Astrocyte (in vitro differentiated cells and primary cell): ENCODE measurements at places on chromosomes 4 and X. TPM values are rescaled to one million over a fixed set of nuclear protein-coding genes. Genes with fewer than 3 reads are reported as not detected.
A peak's percentile ranks its signal among the peaks of the same experiment; 100 is the strongest.

DNA sequence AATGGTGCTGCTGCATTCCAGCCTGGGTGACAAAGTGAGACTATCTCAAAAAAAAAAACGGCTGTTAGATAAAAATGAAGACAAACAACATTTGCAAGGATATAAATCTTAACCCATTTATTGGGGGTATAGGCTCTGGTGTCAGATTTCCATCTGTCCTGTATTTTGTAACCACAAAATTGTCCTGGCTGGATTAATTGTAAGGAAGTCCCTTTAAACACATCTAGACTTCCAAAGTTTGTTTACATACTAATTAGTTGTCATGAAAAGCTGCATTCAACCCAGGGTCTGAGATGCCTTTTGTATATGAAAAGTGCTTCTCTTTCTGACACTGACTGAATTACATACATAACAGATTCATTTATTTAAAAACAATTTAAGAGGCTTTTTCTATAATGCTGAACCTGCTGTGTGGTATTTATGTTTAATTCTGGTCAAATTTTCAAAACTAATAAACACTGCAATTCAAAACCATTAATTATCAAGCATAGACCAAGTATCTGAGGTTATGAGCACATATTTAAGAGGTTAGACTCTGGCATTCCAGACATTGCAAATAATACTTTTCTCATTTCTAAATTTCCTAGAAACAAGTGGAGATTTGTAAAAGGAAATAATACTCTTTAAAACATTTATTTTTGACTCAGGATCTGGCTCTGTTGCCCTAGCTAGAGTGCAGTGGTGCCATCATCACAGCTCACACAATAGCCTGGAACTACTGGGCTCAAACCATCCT lies 17.5 kb upstream of the UGDH start:
- no peaks in the 10 kb centered on the region for H3K27me3 ChIP-seq
- no peak overlapping the region for H3K4me3 ChIP-seq
- DNase-seq, result peak; percentile 60
- no peaks in the 10 kb centered on the region for H3K36me3 ChIP-seq

DNA sequence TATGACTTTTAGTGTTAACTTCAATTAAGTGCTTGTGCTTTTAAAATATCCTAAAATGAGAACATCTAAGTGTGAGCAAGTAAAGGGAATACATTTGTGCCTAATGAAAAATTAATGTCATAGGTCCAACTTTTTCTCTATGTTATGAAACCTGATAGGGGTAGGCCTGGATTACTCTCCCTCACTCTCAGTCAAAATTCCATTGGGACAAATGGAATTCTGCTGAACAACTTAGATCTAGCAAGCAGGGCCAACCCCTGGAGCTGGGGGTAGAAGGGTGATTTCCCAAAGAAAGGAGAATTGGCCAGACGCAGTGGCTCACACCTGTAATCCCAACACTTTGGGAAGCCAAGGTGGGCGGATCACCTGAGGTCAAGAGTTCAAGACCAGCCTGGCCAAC lies 67.4 kb downstream of the EDNRA start:
- no peaks in the 10 kb centered on the region for H3K36me3 ChIP-seq
- no peaks in the 10 kb centered on the region for H3K27me3 ChIP-seq
- no peak for DNase-seq
- no peak overlapping the region for H3K4me3 ChIP-seq
- H3K27ac ChIP-seq, result peak overlapping the region; percentile 93

- H3K27ac ChIP-seq, result no peak overlapping the region
- no peaks in the 10 kb centered on the region for H3K4me1 ChIP-seq
- H3K4me3 ChIP-seq, result no peak overlapping the region
- no peak for DNase-seq
Measured at GRCh38 chrX:155112171-155112570, 40.9 kb downstream of the BRCC3 start.

DNA sequence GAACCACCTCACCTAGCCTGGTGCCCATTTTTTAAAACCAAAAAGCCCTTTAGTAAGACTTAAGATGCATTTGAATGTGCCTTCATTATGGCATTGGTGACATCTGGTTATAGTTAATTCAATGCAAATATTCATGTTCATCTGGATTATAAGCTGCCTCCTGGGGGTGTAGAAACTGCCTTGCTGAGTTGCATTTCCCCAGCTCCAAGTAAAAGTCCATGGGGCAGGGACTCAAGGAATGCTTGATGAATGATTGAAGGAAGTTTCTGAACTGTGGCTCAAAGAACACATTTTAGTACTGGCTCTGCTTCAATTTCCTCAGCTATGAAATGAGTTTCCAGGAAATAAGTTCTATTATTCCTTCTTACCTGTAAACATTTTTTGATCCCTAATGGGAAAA lies 18.5 kb upstream of the RBM47 start:
- H3K27me3 ChIP-seq, result no peaks in the 10 kb centered on the region
- no peak for DNase-seq
- H3K27ac ChIP-seq, result no peak overlapping the region
- no peaks in the 10 kb centered on the region for H3K36me3 ChIP-seq

The PNMA6E gene
- total RNA-seq, result not detected in 2 replicates

The SPATA18 gene
- total RNA-seq, result 19.0 and 20.7 TPM in 2 replicates

The TGIF2LX gene
- not detected in 2 replicates for total RNA-seq

The MAGED4B gene
- total RNA-seq, result 144 and 150 TPM in 2 replicates

The TMEM156 gene
- 0.59 and 1.1 TPM in 2 replicates for total RNA-seq
